Neural progenitor cell (in vitro differentiated cells): ENCODE measurements at places on chromosomes 11 and 22. TPM values are rescaled to one million over a fixed set of nuclear protein-coding genes. Genes with fewer than 3 reads are reported as not detected.
A peak's percentile ranks its signal among the peaks of the same experiment; 100 is the strongest.

DNA sequence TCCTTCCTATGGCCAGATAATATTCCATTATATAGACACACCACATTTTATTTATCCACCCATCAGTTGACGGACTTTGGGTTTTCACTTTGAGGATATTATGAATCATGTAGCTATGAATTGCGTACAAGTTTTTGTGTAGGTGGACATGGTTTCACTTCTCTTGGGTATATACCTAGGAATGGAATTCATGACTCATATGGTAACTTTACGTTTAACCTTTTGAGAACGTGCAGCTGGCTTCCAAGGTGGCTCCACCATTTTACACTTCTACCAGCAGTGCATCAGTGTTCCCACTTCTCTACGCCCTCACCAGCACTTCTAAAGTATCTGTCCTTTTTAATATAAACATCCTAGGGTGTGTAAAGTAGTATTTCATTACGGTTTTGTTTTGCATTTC lies 112.0 kb downstream of the PLEKHA7 start:
- DNase-seq: no peak

LMO1 gene
- 2.9 and 6.2 TPM in 2 replicates for total RNA-seq

GLB1L2 gene
- 2.0 and 5.5 TPM in 2 replicates for total RNA-seq

DNA sequence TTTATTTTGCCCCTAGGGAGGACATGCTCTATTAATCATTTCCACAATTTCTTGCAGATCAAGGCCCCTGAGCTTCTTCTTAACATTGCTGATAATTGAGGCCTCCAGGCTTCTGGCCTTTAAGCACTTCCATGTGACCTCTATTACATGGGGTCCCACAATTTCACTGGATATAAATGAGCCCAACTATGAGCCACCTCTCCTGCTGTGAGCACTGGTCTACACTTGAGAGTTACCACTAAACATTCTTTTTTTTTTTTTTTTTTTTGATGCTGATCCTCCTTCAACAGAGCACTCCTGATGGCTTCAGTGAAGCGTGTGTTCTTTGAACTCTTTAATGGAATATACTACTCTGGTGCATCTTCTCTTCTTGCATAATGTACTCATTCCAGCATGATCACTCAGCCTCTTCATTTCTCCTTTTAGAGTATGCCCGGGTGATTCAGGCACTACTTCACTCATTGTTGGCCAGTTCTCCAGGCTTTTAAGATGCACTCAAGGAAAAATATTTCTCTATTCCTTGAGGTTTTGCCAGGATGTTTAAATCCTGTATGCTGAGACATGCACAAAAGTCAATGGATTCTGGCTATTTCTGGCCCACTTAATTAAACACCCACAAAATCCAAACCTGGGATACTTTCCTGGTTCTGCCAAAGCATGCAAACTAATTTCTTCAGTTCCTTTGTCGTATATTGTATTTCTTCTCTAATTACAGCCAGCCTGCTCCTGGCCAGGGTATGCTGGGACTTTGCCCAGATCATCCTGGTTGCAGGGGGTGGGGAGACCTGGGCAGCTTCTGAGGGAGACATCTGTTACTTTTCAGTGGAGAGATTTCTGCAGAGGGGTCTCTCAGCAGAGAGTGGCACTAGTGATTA lies 257.8 kb upstream of the LUZP2 start:
- no peak for DNase-seq

IGSF9B gene
- 1.3 and 5.4 TPM in 2 replicates for total RNA-seq

ZBTB16 gene
- 17.7 and 29.7 TPM in 2 replicates for total RNA-seq

- DNase-seq: peak; percentile 89
Observed at GRCh38 chr22:31491218-31491962, 1.7 kb upstream of the EIF4ENIF1 start.

GRCh38 chr11:93908689-93909088 lies 58.3 kb upstream of the VSTM5 start:
- DNase-seq: no peak

DNA sequence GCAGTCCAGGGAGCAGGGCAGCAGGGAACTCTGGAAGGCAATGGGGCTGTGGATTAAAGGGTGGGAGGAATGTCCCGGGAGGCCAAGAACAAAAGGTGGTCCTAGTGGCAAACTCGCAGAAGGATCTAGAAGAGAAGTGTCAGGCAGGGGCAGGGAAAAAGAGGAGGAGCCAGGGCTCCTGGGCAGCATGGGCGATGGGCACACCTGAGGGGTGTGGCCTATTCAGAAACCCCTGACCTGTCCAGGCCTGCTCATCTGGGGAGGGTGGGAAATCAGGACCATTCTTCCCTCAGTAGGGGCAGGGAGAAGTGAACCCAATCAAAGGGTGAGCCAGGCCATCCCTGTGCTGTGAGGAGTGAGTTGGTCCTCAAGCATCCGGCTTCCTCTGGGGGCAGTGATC lies 108.6 kb downstream of the TRIM29 start:
- DNase-seq: no peak

GRCh38 chr22:45867118-45867905 lies 109.7 kb downstream of the WNT7B start:
- DNase-seq: peak; percentile 83

DNA sequence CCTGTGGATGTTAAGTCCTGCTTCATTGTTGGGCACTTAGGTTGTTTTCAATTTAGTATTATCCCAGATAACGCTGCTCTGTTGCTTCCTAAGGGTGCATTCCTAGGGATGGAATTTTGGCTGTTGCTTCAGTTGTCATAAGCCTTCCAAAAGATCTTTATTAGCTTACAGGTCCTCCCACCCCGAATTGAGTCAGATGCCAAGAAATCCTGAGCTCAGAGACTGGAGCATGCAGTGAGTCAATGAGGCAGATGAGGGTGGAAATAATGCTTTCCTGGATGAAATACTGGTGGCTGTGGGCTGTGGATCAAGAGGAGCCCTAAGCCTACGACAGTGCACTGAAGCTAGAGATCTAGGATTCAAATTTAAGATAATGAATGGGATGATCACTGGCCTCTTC lies 10.7 kb upstream of the IL18BP start:
- no peak for DNase-seq

TECTA gene
- 0.84 and 1.2 TPM in 2 replicates for total RNA-seq

DNA sequence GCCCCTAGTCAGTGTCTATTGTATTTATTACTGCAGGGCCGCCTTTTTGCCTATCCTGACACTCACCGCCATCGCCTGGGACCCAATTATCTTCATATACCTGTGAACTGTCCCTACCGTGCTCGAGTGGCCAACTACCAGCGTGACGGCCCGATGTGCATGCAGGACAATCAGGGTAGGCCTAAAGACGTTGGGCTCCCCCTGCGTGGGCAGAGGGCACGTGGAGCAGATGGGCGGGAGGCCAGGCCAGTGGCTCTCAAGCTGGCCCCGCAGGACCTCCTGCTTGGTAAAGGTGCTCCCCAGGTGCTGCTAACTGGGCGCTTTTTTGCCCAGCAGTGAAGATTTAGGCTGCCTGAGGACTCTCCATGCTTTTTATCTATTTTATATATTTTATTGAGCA lies 22.5 kb downstream of the CAT start:
- no peak for DNase-seq

DNA sequence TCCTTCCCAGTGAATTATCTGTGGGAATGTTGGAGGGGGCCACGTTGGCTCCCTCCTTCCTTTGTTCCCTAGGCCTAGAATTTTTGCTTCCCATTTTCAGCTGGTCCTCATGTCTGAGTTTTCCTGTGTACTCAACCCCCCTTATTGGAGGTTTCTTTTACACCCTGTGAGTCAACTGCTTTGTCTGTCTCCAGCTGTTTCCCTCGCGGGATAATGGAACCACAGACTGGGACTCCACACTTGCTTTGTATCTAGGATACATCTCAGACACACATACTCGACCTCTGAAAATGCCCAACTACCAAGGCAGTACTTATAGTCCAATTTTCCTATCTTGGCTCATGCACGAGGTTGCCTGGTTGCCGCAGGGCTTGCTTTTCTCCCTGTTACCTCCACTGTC lies 352.7 kb upstream of the MPPED2 start:
- DNase-seq: no peak

ANO1 gene
- 0.19 TPM in 1 of 2 replicates, not detected in the other for total RNA-seq

DNA sequence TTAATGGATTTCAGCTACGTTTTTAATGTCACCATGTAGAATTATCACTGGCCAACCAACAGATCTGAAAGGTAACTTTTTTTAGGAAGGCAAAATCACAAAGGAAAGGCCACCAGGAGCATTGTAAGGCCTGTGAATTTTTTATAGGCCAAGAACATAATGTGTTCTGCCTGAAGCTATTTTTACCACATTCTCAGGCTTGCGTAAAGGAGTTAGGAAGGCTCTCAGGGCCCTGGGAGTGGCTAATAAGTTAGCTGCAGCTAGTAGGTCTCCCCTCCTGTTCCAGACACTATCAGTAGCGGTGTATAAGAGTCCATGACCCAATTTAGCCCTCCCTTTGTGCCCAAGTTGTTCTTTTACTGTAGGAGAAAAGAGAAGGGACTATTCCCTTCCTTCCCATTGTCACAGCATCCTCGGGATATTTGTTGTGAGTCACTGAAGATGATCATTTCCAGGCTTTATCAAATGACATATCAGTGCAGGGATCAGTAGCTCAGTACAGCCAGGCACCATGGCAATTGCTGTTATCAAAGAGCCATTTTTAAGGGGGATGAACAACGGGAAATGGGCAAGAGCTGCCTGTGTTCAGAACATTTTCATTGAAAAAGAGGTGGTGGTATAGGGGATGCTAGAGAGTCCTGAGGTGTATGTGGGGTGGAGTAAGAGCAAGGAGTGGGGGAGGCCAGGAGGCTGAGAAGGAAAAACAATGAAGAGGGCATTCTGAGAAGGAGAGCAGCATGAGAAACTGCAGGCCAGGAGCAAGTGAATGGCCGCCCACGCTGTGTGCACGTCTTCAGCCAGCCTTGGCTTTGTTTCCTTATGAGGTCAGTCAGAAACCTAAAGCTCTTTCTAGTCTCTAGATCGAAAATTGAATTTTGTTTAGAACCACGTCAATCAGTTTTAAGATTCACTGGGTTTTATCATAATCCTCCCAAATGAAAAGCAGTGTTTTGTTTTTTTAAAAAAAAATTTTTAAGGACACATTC lies 940.3 kb downstream of the NTM start:
- no peak for DNase-seq

ZP1 gene
- total RNA-seq: not detected in 2 replicates

DNA sequence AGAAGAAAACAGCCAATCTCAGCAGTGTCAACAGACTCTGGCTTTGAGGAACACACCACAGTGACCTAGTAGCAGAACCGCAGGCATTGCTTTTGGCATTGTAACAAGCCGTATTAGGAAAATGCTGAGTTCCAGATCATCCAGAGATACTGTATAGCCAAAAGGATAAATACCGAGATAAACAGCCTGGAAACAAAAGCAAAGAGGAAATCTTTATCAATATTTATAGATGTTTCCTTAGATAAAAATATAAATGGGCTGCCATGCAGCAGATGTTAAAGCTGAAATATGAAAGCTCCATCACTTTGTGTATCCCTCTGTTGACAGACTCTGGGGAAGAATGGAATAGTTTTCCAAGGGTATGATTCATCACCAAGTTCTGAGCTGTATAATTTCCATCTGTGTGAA lies 98.9 kb upstream of the TP53AIP1 start:
- DNase-seq: no peak

DNA sequence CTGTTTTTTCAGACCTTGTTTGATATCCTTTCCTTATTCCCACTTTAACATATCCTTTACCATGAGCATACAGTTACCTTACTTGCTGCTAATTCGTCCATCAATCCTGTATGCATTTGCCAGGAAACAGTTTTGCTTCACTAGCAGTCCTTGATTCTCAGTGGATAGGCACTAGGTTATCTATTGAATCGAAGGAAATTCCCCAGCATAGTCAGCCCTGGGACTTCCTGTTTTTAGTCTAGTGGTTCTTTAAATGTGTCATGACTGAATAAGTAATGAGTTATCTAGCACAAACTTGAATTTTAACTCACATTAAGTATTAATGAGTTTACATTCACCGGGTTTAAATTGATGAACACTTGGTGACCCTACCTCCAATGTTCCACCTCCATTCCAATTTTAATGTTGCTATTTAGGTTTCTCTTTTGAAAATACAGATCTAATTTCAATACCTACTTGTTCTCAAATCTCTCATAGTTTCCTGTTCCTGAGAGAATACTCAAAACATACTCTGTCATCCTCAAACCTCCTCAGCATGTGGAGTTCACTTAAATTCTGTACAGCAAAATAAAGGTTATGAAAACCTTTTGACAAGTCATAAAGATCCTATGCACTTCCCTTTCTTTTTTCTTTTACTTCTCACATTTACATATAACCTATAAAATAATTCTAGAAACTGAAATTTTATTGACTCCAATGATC lies 1375.1 kb upstream of the TENM4 start:
- no peak for DNase-seq

GRCh38 chr22:23522623-23523251 lies 57.4 kb downstream of the IGLL1 start:
- peak; percentile 42 for DNase-seq

MFRP gene
- total RNA-seq: not detected in 2 replicates

DNA sequence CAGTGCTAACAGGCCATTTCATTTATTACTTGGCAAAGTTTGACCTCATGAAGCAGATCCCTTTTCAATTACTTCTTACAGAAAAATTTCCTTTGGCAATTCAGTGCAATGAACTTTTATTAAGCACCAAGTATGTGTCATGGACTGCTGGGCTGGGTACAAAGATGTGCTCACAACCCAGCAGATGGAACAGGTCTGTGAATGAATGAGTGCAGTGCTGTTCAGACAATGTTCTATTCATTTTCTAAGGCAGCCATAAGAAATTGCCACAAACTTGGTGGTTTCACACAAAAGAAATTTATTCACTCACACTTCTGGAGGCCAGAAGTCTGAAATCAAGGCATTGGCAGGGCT lies 428.5 kb downstream of the SOX6 start:
- no peak for DNase-seq

- DNase-seq: no peak
Observed at GRCh38 chr22:38482662-38483308, 14.9 kb downstream of the KDELR3 start.

DNA sequence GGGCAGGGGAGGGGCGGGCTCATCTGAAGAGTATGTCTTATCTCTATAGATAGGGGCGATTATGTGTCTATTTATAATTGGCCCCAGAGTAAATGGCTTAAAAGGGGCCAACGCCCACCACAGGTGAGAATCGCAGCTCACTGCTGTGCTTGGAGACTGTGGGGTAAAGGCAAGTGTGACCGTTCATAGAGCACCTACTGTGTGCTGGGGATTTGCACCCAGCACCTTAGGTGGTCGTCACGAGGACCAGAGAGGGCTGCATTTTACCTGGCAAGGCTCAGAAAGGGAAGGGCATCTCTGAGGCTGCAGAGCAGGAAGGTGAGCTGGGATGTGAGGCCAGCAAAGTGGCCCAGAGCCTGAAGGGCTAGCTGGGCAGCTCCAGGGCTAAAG lies 13.7 kb upstream of the TCF20 start:
- no peak for DNase-seq
